ENCODE measurements at places on chromosomes 11 and 22.

DNA sequence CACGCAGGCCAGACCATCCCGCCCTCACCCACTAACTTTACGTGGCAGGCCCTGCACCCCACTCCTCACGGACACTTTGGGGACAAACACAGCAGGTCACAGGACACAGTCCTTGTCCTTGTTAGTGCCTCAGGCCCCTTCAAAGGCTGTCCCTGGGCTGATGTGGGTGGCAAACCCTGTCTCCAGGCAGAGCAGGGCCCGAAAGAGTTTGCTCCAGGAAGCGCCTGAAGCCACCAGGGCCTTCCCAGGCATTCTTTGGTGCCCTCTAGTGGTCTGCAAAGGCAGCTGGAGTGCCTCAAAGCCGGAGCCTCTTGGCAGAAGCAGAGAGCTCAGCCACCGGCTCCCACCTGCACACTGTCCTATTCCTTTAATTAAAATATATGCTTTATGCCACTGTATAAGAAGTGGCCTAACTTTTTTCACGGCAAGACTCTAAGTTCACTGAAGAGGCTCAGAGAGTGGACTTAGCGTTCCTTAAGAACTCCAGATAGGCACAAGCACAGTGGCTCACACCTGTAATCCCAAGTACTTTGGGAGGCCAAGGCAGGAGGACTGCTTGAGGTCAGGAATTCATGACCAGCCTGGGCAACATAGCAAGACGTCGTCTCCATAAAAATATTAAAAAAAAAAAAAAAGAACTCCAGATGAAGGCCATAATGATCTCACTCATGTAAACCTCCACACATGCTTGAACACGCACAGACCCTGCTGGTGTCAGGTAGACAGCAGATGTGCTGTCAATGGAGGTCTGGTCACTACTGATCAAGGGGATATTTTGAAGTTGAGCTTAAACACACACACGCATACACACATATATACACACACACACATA is 11.1 kb downstream of the TXN2 start:
- peak; percentile 76 for DNase-seq

GRCh38 chr22:32329202-32329645 is 28.4 kb upstream of the RFPL3 start:
- no peak for DNase-seq

GRCh38 chr11:134545521-134545920 is 133.5 kb upstream of the B3GAT1 start:
- no peak for DNase-seq

DNA sequence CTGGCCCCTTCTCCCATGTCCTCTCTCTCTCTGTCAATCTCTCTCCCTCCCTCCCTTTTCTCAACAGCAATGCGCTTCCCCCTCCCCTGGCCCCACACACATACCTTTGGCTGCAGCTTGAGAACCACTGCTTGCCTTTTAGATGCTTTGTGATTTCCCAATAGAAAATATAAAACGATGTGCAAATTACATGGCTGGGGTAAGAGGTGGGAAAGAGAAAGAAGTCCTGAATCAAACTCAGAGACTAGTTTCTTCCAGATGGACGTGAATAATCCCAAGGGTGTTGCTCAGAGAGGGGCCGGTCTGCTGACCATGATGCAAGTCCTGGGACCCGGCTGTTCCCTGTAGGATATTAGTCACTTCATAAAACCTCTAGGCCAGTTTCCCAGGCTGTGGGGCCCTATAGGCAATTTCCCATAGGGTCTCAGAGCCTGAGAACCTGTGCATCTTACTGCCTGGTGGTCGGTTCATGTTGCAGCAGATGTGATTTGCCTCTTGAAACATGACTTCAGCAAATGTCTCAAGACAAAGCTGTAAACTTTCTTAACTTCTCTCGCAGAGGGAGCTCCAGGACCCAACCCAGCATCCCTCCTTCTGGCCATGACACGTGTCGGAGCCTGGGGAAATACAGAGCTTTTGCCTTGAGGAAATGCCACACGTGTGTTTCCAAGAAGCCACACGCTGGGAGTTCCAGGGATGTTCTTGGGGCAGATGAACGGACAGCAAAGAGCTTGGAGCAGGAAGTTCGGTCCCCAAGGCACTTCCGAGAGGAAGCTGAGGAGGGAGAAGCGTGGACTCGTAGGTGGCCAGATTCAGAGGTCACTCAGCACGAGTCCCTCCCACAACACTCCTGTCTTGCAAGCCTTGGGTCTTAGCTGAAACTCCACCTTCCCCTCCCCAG is 34.5 kb upstream of the ETS1 start:
- DNase-seq, result peak; percentile 74

DNA sequence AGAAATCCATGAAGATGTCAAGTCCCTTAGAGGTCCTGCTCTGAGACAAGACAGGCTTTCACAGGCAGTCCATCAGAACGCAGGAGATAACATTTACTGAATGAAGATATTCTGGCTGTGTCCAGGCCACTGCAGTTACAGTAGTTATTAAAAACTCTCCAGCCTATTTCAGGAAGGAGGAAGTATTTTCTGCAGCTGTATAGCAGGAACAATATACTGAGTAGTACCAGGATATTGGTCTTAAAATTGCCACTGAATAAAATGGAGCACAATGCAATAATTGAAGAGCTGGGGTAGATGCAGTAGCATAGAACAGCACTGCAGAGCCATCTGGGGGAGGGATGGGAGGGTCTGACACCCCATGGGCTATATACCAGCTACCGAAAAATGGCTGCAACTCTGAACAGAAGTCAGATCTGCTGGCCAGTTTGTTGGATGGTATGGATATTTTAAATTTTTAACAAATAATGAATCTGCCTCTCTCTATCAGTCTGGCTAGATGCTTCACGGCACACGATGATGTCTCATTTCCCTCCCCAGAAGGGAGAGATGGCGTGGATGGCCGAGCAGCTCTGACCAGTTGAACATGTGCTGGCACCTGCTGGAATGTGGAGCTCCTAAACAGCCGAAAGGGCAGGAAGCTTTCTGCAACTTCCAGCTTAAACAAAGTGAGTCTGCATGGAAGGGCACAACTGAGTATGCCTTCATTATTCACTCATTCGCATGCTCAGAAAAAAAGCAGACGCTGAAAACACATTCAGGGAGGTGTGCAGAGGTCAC is 342.1 kb upstream of the SYN3 start:
- no peak for DNase-seq

DNA sequence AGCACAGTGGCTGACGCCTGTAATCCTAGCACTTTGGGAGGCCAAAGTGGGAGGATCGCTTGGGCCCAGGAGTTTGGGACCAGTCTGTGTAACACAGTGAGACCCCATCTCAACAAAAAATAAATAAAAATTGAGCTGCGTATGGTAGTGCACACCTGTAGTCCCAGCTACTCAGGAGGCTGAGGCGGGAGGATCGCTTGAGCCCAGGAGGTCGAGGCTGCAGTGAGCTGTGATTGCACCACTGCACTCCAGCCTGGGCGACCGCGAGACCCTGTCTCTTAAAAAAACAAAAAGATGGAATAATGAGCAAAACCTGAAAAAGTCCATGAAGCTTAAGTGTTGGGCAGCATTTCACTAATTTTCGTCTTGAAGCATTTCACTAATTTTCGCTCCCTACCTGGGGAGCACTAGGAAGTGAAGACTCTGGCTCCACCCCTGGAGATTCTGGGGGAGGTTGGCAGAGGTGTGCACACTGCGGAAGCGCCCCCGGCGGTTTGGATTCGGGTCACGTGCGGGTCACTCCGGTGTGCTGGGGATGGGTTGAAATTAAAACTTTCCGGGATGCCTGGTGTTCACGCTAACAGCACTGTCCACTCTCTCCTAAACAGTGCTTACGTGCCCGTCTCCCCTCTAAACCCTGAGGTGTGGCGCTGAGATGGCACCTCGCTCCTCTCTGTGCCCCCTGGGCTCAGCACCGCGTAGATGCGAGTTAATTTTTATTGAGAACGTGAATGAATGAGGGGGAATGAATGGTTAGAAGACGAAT is 906 bp upstream of the NAA40 start:
- DNase-seq, result no peak

- DNase-seq, result no peak
These were observed 2.5 kb downstream of the SELENOM start for GRCh38 chr22:31104869-31105268.

GRCh38 chr11:14101388-14101787 is 138.9 kb downstream of the SPON1 start:
- DNase-seq, result no peak

DNA sequence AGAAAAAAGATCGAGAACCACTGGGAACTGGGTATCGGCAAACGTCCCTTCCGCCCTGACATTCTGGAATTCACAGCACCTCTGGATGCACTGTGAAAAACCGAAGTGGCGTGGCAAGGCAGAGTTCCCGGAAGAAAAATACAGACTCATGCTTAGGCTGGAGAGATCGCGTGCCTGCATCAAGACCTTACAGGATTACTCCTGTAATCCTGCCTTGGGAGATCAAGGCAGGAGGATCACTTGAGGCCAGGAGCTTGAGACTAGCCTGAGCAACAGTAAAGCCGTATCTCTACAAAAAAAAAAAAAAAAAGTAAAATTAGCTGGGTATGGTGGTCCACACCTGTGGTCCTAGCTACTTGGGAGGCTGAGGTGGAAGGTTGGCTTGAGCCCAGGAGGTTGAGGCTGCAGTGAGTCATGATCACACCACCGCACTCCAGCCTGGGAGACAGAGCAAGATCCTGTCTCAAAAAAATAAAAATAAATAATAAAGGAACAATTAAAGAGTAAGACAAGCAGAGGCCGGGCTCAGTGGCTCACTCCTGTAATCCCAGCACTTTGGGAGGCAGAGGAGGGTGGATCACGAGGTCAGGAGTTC is 19.9 kb upstream of the TEF start:
- no peak for DNase-seq

GRCh38 chr22:33781411-33781810 is 138.9 kb downstream of the LARGE1 start:
- no peak for DNase-seq

DNA sequence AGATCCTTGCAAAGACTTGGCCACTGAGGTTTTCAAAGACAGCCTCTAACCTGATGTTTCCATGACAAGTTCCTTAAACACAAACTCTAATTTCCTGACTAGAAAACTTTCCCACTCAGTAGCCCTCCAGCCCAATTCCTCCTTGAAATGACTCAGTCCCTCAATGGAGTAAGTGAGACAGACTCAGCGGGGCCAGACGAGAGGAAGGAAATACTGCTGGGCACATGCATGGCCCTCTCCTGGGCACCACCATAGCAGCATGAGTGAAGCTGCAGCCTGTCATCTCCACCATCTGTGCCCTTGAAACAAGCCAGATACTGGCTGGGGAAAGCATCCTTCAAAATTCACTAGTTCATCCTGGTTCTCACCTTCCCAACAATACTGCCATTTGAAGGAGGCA is 76.2 kb upstream of the GDPD4 start:
- no peak for DNase-seq

GRCh38 chr11:122234257-122234656 is 118.2 kb upstream of the BLID start:
- no peak for DNase-seq

Data from psoas muscle (tissue), 8 donors.